Hepatic stellate cell (primary cell): ENCODE measurements at places on chromosomes 12 and 14.

GRCh38 chr12:6360578-6361490, 14.5 kb downstream of the SCNN1A start:
- no peak for DNase-seq

DNA sequence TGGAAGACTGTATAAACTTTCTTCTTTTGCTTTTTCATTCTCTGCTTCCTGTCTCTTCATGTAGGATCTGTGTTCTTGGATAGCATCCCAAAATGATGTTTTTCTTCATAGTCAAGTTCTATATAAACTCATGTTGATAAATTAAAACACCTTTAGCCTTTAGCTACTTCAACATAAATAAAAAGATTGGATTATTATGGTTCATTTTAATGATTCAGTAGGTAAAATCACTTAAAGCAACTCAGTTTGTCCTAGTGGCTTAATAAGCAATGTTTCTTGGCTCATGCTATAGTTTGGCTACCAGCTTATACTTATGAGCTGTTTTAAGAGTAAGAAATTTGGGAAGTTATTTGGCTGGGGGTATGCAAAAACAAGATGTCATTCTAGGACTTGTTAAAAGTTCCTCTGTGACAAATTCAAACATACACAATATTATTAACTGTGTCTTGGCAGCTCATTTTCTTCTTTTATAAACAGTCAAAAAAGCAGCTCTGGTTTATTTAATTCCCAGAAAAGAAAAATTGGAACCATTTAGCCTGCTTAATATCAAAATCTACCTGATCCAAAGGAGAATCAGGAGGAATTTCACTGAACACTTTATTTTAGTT, 111.4 kb downstream of the TMTC3 start:
- DNase-seq, result no peak

- DNase-seq, result peak; percentile 85
These were observed 768 bp downstream of the CEP170B start for GRCh38 chr14:104865631-104866441.

- DNase-seq, result no peak
These were observed 156.6 kb downstream of the UNC79 start for GRCh38 chr14:93587330-93587729.

GRCh38 chr14:88863167-88863566, 38.7 kb downstream of the TTC8 start:
- no peak for DNase-seq

- no peak for DNase-seq
These were observed 4.1 kb upstream of the PRKAG1 start for GRCh38 chr12:49022558-49023178.

DNA sequence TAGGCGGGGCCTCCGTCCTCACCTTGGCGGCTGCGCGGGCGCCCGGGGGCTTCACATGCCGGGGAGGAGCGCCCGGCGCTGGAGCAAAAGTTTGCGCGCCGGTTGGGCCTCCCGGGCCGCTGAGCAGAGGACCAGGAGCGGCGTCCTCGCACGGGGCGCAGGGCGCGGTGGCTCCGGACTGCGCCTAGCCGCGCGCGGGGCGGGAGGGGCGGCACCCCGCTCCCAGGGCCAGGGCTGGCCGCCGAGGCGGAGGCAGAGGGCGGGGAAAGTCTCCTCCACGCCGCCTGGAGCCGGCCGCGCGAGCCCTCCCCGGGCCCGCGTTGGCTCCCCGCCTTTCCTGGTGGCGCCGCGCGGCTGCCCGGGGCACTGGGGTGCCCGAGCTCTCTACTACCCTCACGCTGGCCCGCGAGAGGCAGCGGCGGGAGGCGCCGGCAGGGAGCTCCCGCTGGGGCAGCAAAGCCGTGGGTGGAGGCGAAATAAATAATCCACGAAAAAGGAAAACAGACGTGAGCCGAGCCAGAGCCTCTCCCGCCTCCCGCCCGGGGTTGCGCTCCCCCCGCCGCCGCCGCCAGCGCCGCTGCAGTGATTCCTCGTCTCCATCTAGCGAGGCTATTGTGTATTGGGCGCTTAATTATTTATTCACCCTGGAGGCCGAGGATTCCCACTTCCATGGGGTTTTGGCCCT, 400 bp upstream of the PRIMA1 start:
- DNase-seq, result peak; percentile 26

GRCh38 chr12:79546466-79547043, 144.2 kb downstream of the PAWR start:
- no peak for DNase-seq

GRCh38 chr12:112734859-112735695, 56.5 kb upstream of the RPH3A start:
- no peak for DNase-seq

DNA sequence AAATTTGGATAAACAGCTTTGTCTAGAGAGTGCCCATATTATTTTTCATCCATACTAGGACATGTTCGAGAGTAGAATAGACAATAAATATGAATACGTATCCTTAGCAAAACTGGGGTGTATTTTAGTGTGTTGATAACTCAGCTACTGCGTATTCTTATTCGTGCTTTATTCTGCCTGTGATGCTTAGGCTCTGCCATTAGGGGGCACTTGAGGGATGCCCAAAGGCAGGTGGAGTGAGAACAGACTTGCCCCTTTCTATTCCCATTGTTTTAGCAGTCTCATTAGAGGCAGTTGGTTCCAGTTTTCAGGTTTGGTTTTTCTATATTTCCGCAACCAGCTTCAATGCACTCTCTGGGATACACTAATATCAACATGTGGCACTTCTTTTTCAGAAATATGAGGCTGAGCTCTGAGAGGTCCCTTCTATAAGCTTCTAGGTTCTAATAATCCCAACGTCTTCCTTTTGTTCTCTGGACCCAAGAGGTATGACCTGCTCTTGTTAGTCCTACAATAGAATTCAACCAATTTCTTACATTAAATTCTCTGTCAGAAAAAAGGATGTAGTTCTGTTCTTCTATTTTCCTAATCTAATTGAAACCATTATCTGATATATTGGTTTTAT, 985.7 kb upstream of the FBXO33 start:
- DNase-seq, result no peak

GRCh38 chr14:68423686-68424085, 369.2 kb downstream of the ZFP36L1 start:
- no peak for DNase-seq

DNA sequence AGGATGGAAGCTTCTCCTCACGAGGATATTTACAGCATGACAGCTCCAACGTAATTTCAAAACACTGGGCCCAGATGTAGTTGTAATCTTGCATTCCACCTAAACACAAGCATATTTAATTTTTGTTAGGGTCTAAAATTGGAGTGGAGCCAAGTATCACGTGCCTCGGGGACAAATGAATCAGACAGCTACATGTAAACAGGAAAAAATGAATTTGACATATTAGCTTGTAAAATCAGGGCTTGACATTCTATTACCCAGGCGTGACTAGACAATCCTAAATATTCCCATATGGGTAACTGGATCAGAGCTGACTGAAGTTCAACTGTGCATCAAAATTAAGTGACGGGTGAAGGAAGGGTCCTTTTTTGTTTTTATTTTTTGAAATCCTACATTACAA, 59.0 kb downstream of the MDM2 start:
- no peak for DNase-seq

GRCh38 chr14:99300190-99300589, 28.2 kb upstream of the BCL11B start:
- DNase-seq, result no peak

DNA sequence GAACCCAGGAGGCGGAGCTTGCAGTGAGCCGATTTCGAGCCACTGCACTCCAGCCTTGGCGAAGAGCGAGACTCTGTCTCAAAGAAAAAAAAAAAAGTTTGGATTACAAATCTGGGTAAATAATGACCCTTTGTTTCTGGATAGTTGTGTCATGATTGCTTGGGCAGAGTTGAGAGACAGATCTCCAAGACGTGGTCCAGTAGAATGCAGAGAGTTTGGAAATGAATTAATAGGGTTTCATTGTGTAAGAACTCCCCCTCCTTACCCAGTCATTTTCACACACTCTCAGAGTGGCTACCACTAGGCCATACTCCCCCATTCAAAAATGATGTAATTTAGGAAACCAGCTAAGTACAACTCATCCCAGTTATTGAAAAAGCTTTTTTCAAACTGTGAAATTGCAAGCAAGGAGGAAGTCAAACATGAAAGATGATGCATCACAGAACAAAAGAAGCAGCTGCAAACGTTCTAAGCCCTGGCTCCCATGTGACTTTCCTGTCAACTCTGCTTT, 1331.9 kb downstream of the AACS start:
- no peak for DNase-seq

- DNase-seq, result no peak
These were observed 101.8 kb upstream of the ATF1 start for GRCh38 chr12:50662116-50662510.

GRCh38 chr12:46209914-46210872, 58.6 kb downstream of the SLC38A1 start:
- DNase-seq, result no peak

DNA sequence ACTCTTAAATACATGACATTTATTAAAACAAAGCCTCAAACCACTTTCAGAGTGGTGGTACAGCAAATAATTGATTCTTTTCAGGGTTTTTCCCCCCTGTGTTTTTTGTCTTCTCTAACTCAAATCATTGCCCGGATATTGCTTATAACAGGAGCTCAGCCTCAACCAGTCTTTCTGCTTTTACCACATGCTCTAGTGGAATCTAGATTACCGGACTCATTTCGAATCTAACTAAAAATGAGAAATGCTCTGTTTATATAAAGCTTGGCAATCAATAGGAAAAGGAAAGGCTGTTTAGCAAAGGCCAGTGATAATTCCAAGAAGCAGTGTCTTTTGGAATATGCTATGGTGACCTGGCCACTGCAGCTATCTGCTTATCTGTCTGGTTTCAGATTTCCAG, 161.5 kb downstream of the ETV6 start:
- no peak for DNase-seq

DNA sequence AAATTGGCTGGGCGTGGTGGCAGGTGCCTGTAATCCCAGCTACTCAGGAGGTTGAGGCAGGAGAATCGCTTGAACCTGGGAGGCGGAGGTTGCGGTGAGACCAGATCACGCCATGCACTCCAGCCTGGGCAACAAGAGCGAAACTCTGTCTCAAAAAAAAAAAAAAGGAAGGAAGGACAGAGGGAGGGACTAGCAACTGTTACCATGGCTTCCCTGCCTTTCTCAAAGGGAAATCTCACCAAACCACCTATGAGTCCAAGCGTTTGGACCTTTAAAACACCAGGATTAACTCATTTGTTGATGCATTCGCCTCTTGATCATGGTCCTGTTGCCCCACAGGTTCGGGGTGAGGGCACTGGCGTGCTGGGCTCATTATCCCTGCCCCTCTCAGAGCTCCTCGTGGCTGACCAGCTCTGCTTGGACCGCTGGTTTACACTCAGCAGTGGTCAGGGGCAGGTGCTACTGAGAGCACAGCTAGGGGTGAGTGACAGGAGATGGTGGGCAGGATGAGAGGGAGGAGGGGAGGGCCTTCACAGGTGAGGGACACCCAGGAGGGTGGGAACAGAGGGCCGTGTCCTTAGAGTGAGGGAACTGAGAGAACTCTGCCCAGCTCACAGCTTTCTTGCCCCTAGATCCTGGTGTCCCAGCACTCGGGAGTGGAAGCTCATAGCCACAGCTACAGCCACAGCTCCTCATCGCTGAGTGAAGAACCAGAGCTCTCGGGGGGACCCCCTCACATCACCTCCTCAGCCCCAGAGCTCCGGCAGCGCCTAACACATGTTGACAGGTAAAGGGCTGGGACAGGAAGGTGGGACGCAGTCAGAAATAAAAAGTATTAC, 10.2 kb upstream of the MYL6B start:
- DNase-seq, result no peak

DNA sequence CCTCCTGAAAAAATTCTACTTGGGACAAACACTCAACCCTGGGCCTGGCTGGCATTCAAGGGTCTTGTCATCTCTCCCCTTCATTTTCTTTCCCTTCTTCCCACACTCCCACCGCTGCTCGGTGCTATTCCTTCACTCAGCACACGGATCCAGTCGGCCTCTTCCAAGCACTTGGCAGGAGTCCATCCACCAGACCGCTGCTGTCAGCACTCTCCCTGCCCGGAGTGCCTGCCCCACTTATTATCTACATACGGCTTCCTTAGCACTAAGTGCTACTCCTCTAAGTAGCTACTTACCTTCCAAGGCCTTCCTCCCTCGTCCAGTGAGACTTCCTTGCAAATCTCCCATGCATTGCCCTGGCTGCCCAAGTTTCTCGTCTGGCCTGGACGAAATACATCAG, 29.8 kb downstream of the CALM1 start:
- DNase-seq, result no peak

GRCh38 chr12:124683152-124684124, 116.0 kb upstream of the NCOR2 start:
- no peak for DNase-seq

- no peak for DNase-seq
These were observed 854.0 kb upstream of the SEL1L start for GRCh38 chr14:82387699-82388098.

DNA sequence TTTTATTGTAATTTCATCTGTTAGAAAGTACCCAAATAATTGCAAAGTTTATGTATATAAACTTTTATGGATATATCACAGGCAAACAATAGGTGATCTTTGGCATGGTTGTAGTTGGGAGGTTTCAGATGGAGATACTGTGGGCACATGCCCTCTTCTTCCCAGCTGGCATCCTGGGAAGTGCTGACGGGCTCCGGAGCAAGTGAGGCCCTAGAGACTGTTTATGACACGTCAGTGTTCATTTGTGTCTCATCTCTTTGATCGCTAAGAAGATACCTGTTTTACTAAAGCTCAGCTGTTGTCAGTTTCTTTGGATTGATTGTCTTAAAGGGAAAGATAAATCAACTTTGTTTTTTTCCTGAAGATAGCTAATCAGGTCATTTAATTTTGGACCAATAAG, 287.6 kb downstream of the FBXL14 start:
- DNase-seq, result no peak

- peak; percentile 30 for DNase-seq
These were observed 20.3 kb upstream of the SYCP3 start for GRCh38 chr12:101759396-101760047.

DNA sequence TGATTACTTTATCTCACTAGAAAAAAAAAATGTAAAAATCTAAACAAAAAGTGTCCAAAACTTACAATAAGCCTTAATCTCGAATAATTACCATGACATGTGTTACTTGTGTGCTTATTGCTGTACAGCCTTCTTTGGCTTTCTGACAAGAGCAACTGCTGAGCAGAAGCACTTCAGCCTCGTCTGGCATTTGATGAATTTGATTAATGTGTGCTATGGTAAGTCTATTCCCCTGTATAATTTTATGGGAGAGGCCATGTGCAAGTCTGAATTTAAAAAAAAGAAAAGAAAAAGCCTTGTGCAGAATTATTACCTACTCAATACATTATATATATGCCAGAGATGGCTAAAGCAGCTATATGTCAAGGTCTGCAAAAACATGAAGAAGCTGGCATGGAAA, 113.9 kb downstream of the AEBP2 start:
- no peak for DNase-seq

DNA sequence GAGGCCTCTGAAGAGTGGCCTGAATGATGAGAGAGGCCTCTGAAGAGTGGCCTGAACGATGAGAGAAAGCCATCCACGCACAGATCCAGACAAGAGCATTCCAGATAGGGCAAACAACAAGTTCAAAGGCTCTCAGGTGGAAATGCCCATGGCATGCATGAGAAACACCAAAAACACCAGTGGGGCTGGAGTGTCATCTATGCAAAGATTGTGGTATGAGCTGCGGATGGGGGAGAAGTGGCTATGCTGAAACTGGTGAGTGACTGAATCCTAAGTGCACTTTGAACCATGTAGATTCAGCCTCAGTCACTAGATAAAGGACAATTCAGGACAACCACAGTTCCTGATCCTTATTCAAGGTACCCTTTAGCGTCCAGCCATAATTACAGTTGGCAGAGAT, 79.4 kb upstream of the GZMB start:
- DNase-seq, result no peak
